ENCODE measurements at places on chromosomes 12 and 14.

DNA sequence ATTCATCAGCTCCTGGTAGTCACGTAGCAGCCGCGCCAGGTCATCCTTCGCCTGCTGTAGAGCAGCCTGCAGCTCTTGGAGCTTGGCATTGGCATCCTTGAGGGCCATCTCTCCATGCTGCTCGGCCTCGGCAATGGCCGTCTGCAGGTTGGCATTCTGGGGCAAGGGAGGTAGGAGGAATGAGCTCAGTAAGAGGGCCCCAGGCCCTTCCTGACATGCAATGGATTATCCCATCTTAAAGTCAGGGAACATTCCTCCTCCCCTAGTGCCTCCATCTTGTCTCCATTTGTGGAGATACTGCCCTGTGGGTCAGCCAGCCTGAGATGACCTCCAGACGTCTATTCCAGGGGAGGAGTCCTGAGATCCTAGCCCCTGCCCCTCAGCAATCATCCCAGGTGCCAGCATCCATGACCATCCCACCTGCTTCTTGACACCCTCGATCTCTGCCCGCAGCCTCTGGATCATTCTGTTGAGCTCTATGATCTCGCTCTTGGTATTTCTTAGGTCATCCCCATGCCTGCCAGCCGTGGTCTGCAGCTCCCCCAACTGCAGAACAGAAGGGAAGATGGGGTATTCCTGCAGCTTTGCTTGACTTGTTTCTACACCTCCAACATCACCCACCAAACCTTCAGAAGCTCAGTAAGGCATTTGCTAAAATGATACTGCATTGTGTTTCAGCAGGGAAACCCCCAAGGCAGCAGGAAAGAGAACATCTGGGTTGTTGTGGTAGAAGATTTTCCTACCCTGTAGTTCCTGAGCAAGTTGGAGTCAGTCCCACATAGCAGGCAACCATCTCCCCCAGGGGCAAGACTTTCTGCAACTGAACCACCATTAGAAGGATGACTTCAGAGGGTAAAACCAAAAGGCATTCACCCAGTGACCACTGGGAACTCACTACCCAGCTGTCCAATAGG lies 4.4 kb downstream of the KRT3 start:
- no peaks in the 10 kb centered on the region for H3K4me1 ChIP-seq
- DNase-seq, result no peak
- no peak overlapping the region for H3K4me3 ChIP-seq
- H3K27me3 ChIP-seq, result peaks cover 4% of the 10 kb centered on the region
- H3K27ac ChIP-seq, result no peak overlapping the region

- H3K27ac ChIP-seq, result no peak overlapping the region
- H3K36me3 ChIP-seq, result no peaks in the 10 kb centered on the region
- H3K27me3 ChIP-seq, result no peaks in the 10 kb centered on the region
Measured at GRCh38 chr14:105013150-105013785, 7.6 kb downstream of the CDCA4 start.

GRCh38 chr14:64203366-64204006 lies 90.7 kb downstream of the ESR2 start:
- H3K4me1 ChIP-seq, result no peaks in the 10 kb centered on the region
- no peak overlapping the region for H3K4me3 ChIP-seq

DNA sequence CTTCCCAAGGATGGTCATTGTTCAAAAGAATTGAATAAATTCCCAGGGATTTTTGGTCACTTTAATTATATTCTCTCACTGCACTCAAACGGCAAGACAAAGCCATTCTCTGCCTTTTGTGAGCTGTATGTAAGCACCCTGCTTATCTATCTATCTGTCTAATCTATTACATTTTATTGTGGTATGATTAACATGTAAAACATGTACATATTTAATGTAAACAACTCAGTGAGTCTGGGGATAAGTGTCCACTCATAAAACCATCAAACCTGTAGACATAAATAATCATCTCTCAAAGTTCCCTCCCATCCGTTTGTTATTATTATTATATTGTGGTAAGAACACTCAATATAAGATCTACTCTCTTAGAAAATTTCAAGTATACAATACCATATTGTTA lies 167.1 kb downstream of the CAND1 start:
- H3K36me3 ChIP-seq, result no peaks in the 10 kb centered on the region
- DNase-seq, result no peak
- no peaks in the 10 kb centered on the region for H3K4me1 ChIP-seq
- no peak overlapping the region for H3K27ac ChIP-seq
- H3K4me3 ChIP-seq, result no peak overlapping the region
- no peaks in the 10 kb centered on the region for H3K27me3 ChIP-seq

Measured in breast epithelium (tissue), 4 donors.